AG20443 (cell line): ENCODE measurements at places on chromosomes 2 and 18.
A peak's percentile ranks its signal among the peaks of the same experiment; 100 is the strongest.

DNA sequence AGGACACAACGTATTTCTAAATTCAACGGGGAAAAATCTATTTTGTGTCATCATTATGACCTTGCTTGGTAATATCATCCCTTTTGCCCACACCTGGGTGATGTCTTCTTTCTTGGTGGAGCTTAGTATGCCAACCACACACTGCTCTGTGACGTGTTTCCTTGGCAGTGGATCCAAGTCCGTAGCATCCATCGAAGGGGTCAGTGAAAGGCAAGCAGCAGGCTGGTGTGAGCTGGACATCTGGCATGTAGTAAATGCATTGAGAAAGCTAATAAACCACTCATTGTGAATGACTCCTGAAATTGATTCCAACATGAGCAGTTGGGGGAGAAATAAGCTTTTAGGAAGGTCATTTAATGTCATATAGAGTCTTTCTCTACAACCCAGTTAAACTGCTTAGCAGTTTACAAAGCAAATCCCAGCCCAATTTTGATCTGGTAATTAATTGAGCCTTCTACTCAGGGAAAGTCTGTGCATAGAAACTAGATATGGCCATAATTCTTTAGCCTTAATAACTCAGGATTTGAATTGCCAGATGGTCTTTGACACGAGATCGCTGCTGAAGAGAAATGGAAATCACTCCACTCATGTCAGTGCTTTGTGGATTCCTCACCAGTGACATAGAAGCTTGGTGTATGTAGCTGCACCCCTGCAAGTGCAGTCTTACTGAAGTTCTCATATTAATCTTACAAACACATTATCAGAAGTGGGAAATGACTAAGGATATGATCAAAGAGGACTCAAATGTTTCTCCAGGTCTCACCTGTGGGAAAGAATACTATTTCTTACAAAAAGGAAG, 494.8 kb downstream of the CMPK2 start:
- DNase-seq = no peak

DNA sequence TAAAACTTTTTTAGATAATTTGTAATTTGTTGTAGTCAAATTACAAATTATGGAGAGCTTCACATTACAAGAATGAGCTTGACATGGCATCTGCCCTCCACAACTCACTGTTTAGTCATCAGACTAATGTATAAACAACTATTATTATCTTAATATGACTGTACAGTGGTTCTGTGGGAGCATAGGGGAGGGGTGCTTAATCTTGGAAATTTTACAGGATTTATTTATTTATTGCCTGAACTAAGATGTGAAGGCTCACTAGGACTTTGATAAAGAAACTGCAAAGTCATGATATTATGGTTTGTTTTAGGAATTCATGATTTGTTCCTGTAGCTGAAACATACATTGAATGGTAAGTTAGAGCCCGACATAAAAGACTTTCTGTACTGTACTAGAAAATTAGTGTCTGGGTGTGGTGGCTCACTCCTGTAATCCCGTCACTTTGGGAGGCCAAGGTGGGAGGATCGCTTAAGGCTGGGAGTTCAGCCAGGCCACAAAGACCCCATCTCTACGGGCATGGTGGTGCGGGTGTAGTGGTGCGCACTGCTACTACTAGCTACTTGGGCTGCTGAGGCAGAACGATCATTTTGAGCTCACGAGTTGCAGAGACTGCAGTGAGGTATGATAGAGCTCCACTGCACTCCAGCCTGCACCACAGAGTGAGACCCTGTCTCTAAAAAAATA, 2.1 kb downstream of the MARCHF7 start:
- peak; percentile 31 for DNase-seq

- no peak for DNase-seq
These were observed 12.3 kb upstream of the SNED1 start for GRCh38 chr2:240985881-240986786.

DNA sequence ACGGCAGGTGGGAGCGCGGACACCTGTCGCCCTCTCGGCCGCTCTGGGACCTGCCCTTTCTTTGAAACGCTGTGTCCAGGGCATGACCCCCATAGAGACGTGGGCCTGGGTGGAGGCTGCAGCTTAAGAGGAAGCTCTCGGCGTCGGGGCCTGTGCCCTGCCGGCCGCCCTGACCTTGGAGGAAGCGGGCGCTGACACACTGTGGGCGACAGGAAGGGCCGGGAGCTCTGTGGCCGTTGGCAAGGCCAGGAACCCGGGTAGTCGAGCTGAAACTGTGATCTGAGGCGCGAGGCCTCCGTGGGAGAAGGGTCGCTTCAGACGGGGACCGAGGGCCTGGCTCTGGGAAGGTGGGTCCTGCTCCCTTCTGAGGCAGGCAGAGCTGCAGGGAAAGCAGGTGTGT, 28.2 kb downstream of the KCNG2 start:
- no peak for DNase-seq

- peak; percentile 9 for DNase-seq
These were observed 51.7 kb downstream of the SOS1 start for GRCh38 chr2:39069136-39069515.

DNA sequence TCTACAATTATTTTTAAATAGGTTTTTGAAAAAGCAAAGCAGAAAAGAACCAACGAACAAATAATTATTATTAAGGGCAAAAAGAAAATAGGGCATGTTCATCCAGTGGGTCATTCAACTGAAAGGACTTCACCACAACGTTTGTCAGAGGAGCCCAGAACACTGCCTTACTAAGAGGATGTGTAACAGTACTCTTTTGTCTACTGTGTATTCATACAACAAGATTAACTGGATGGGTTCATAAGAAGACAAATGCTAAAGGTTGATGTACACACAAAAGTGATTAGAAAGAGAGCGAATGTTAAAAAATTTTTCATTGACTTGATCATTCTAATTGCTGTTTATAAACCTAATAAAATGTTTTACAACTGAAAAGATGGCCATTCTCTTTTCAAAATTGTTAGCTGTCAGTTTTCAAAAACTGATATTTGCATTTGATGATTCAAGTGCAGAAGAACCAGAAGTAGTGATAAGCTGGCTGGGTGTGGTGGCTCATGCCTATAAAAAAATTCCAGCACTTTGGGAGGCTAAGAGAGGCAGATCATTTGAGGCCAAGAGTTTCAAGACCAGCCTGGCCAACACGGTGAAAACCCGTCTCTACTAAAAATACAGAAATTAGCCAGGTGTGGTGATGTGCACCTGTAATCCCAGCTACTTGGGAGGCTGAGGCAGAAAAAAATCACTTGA, 33.1 kb downstream of the MGAT4A start:
- no peak for DNase-seq

DNA sequence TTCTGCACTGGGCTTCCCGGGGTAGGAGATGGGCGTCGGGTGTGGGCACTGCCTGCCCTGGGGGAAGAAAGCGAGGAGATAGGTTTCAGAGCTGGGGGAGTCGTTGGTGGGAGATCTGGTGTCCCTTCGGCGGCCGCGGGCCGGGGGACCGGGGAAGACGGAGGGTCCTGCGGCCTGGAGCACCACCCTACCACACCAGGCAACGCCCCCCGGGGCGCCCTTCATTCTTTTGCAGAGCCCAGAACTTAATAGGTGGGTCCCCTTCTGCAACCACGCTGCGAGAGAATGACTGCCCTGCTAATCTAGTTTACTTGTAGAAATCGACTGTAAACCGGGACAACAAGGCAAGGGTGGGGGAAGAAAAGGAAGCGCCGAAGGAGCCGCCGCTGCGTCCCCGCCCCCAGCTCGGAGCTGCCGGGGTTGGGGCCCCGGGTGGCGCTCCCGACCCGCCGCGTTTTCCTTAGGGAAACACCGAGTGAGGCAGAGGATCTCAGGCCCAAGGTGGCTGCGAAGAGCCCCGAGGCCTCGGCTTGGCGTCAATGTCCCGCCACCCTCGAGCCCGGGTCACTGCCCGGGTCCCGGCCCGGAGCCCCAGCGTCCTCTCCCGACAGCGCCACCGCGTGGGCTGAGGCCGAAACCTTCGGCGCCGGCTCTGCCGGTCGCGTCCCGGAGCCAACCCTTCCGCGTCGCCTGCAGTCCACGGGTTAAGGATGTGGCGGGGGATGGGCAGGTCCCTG, 5.4 kb upstream of the SATB2 start:
- peak; percentile 96 for DNase-seq

GRCh38 chr2:201654616-201655384, 11.5 kb upstream of the TMEM237 start:
- DNase-seq = peak; percentile 70

GRCh38 chr2:149463328-149464002, 124.1 kb downstream of the MMADHC start:
- no peak for DNase-seq

DNA sequence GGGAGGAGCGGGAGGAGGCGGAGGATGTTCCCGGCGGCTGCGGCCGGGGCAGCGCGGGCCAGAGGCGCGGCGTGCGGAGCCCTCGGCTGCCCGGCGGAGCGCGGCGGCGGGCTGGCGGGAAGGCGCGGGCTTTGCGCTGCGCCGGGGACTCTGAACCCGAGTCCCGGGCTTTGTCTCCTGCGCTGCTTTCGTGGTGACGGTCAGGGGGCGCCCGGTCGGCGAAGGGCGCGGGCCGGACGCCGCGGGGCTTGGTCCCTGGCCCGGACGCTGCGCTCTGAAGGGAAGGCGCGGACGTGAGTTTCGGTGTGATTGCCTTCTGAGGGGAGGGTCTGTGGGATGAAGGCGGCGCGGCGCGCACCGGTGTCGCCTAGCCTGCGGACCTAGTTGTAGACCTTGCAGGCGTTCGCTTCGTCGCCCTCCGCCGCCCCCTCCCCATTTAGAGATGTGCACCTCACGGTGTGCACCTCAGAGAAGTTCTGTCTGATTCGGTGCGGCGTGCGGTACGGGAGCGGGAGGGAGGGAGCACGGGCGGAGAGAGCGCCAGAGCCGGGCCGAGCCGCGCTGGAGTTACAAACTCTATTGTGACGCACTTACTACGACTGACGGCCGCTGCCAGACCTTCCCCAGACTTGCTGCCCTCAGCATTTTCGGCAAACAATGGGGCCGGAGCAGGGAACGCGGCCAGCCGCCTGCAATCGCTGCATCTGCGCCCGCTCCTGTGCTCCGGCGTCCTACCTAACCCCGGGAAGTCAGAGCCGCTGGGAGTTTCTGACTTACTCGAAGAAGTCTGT, 2.1 kb downstream of the BCL2L11 start:
- DNase-seq = peak; percentile 82

DNA sequence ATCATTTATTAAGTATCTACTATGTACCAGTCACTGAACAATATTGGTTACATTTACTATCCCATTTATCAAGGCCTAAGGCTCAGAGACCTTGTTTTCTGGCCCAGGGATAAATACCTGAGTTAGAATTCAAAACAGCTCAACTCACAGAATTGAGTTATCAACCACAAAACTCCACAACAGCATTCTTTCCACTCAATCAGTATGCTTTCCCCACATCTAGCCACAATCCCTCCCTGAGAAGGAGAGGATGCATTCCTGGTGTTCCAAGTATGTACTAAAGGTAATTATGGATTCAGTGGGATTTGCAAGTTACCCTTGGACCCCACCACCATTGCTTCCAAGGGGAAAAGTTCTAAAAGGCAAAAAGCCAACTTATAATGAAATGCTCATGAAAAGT, 104.2 kb upstream of the PID1 start:
- peak; percentile 25 for DNase-seq

DNA sequence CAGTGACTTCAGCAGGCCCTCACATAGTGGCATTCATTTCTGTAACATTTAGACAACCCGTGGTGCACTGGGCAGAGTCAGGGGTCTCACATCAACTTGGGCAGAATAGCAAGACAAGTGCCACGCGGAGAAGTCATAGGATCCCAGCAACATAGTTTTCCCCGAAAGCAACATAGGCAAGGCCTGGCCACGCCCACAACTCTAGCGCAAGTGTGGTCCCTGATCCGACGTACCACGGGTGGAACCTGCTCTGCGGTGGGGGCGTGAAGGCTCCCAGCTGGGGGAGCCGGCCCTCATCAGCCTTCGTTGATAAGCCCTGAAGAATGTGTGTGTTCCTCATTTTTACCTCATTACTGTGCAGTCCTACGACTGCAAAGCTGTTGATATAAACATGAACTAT, 261.2 kb downstream of the EIPR1 start:
- no peak for DNase-seq

DNA sequence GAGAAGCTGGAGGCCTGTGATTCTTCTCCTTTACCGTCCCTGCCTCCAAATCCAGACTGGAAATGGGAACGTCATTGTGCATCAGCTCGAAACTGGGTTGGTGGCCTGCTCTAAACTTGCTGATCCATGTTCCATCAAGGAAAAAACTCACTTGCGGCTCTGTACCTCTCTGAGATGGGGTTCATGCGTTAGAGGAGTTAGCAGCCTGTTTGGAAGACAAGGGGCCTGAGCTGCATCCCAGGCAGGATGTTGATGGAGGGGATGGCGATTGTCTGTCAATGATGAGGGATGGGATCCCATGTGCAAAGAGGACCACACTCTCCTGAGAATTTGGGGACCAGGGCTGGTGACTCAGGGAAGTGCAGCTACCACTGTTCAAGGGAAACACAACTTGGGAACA, 26.0 kb downstream of the TWIST2 start:
- no peak for DNase-seq

- DNase-seq = no peak
These were observed 299.7 kb downstream of the CDCA7 start for GRCh38 chr2:173654161-173654895.

- DNase-seq = no peak
These were observed 156.0 kb downstream of the SLC4A3 start for GRCh38 chr2:219783359-219783975.

DNA sequence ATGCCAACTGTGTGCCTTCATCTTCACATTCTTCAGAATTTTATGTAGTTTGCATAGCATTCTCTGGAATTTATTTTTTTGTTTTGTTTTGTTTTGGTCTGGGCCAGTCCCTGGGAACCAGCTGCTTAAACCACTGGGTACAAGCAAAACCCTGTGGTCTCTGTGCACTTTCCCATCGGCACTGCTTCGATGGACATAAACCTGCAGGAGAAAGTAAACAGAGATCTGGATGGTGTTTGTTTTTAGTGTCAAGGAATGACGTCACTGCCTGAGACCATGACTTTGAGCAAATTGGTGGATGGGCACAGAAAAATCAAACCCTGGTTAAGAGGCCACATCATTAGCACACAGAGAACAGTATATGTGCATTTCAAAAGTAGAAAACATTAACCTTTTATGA, 64.7 kb upstream of the RASGRP3 start:
- DNase-seq = peak; percentile 59

DNA sequence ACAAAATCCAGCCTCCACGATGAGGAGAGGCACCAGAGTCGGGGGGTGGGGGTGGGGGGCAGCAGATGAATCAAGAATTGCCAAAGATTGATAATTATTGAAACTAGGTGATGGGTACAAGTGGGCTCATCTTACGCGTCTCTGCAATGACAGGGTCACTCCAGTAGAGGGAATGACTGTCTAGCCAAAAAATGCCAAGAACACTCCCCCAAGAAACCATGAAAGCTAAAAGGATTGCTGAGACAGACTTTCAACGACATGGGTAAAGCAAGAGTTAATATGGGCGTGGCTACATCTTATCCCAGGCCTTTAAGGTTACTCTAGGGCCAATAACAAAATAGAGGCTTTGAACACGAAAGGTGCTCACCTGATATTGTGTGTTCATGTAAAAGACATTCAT, 86.5 kb downstream of the STK39 start:
- no peak for DNase-seq

- no peak for DNase-seq
These were observed 8.8 kb downstream of the RDH14 start for GRCh38 chr2:18551623-18552022.

- peak; percentile 27 for DNase-seq
These were observed 36.0 kb downstream of the MRPL33 start for GRCh38 chr2:27807476-27807875.
